Astrocyte of the hippocampus (primary cell): ENCODE measurements at places on chromosomes 16 and 17.

DNA sequence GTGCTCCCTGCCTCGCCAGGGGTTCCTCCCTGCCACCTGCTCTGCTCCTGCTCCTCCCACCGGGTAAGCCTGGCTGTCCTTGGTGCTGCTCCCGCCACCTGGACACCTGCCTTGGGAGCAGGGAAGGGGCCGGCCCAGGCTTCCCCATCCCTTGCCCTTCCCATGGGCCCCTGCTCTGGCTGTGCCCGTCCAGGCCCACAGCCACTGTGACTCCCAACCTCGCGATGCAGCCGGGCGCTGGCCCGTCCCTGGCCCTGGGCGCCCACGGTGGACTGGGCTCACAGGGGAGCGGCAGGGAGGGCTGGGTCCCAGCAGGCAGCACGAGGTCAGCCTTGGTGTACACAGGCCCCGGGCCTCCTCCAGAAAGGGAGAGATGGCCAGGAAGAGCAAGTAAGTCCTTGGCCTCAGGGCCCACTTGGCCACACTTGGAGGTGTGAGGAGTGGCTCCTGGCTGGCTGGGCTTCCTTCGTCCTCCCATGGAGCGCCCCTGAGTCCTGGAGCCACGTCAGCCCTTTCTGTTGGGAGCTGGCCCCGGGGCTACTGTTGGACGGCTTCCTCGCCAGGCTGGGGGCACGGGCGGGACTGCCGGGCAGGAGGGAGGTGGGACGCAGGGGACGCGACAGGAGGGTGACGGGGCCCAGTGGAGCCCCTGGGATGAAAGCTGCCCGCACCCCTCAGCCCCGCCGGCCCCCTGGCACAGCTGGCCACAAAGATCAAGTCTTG, 15.3 kb downstream of the ENGASE start:
- DNase-seq = no peak

DNA sequence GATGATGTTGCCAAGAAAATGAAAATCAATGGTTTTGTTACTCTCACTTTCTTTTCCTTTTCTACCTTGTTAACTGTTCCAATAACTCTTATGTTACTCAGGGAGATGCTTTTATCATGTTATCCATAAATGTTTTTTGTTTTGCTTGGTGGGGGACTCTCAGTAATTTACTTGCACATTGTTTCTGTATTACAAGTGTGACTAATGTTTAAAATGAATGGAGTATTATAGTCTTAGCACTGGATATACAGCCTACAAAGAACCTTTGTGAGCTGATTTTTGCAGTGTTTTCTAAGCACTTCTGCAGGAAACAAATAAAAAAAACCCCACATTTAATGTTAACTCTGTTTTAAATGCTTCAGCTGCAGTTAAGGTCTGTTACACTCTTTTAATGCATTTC, 12.1 kb downstream of the VMP1 start:
- DNase-seq = no peak

DNA sequence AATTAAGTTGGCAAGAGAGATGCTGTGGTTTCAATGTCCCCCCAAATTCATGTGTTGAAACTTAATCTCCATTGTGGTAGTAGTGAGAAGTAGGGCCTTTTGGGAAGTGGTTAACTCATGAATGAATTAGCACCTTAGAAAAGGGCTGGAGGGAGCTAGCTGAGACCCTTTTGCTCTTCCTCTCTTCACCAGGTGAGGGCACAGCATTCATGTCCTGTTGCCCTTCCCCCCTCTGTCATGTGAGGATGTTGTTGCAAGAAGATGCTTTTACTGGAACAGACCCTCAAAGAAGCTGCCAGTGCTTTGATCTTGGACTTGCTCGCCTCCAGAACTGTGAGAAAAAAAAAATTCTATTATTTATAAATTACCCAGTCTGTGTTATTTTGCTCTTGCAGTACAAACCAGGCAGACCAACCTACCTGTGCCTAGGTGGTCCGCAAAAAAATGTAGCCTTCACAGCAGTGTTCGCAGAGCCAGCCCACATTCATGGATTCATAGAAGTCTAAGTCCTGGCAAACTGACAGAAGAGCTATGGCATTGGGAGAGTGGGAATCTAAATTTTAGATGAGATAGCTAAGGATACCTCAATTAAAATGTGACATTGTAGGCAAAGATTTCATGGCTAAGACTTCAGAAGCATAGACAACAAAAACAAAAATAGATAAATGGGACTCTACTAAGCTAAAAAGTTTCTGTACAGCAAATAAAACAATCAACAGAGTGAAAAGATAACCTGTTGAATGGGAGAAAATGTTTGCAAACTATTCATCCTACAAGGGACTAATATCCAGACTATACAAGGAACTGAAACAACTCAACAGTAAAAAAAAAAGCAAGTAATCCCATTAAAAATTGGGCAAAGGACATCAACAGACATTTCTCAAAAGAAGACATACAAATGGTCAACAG, 32.0 kb upstream of the ABCA5 start:
- DNase-seq = peak; percentile 5

DNA sequence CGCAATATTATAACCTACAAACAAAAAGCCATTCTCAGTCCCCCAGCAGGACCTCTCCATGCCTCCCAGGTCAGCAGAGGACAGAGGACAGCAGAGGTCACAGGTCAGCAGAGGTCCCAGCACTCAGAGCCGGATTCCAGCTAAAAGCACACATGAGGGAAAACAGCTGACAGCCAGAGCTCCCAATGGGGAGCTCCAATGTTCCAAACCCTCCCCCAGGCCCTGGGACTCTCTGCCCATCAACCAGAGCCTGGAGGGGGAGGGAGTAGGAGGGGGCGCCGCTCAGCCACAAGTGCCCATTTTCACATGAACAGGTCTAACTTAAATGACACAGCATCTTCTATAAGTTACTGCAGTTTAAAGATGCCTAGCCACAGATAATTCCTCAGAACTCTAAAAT, 77.5 kb downstream of the ANKRD11 start:
- DNase-seq = no peak

DNA sequence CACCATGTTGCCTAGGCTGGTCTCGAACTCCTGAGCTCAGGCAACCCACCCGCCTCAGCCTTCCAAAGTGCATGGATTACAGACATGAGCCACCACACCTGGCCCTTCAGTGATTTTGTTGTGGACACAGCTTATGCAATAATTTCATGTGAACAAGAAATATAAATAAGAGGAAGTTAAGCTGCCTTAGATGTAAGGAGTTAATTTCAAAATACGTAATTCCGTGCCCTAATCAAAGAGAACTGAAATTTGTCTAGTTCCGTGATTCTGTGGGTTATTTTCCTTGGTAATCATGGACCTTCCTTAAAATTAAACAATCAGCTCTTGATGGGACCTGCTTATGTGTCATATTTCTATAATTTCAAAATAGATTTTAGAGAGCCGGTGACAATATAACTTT, 11.9 kb downstream of the TVP23A start:
- no peak for DNase-seq

DNA sequence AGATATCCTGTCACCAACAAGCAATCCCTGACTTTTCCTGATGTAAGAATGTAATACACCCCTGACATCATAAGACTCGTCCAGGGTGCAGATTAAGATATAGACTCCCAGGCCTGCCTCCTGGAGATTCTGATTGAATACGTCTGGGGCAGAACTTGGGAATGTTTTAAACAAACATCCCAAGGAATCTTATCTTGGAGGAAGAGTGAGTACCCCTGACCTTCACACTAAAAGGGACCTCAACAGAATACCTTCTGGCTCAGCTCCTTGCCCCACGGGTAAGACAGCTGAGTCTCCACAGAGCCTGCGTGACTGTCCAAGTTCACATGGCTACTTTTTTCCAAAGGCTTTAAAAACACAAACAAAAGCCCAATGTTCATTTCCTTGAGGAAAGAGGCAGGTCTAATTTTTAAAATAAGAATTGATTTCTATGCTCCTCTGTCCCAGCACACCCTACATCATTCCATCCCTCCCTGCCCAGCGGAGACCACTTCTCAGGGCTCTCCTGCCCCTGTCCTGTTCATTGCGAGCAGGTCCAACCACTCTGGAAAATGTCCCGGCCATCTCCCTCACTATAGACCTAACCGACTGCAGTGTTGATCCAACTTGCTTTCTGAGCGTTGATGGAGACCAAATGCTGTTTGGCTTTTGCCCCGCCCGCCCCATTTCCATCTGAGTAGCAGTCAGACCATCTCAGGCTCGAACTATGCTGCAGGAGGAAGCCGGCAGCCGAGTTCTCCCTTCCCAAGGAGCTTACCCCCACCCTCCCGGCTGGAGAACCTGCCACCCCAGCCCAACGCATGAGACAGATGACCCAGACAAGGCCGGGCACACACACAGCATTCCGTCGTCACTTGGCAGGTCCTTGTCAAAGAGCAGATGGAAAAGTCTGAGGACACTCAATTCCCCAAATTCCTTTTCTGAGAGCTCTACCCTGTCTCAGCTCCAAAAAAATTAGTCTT, 44.1 kb upstream of the MYH10 start:
- no peak for DNase-seq

DNA sequence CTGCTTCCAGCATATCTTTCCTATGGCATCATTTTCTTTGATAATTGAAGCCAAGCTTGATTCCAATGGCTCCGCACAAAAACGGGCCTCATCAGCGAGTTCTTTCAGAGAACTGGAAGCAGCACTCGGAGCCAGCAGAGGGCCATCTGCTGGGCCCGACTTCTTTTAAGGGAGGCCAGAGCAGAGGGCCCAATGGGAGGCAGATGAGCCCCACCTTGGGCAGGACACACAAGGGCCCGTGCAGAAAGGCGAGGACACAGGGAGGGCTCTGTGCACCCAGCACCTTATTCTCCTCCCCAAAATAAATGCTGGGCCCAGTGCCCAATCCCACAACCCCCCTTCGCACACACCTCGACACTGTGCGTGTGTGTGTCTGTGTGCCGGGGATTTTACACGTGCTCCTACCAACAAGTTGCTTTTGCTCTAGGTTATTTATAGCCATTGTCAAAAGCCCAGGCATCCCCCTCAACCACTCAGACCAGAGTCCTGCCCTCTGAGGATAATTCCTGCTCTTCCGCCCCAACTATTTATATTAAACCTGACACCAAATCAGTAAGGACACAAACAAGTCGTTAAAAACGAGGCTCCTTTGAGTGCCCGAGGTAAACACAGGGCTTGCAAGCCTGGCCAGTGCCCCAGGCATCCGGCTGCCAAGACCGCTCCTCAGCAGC, 6.8 kb downstream of the AXIN2 start:
- DNase-seq = peak; percentile 46

DNA sequence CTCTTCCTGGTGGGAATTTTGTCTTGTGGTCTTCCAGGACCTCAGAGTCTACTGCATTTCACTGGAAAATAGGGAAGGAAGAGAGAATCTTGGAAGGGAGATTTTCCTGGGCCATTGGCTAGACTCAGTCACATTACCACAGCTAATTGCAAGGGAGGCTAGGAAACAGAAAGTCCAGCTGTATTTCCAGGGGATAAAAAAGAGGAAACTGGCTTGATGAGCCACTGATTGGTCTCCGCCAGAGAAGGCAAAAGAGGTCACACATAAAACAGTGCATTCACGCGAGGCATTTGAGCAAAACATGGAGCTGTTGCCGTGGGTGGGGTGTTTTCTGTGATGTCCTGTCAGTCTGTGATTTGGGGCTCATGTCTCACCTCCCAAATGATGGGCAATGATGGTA, 345.3 kb downstream of the FOXL1 start:
- DNase-seq = no peak

DNA sequence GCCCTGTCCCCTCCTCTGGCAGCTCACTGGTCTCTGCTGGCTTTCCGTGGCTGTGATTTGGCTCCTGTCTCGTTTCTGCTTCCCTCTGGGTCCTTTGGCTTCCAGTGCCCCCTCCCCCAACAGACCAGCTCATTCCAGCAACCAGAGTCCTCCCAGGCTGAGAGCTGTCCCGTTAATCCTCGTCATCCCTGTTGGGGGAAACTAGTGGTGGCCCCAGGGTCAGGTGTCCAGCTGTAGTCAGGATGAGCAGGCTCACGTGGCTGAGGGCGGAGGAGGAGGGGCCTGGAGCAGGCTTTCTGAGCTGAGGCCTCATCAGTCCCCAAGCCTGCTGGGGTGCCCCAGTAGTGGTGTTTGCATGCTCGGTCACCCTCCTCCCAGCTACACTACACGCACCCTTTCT, 10.7 kb upstream of the CBX4 start:
- no peak for DNase-seq

DNA sequence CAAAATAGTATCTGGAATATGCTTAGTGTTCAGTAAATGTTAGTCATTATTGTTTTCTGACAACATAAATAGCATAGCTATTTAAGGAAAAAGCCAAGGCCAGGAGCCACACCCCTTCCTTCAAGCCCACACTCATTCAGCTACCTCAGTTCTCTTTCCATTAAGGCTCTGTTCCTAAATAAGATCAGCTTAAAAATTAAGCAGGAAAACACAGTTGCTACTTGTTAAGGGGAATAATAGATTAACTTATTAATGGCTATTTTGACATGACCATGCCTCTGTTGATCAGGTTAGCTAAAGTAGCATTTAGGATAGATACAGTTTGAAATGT, 158.1 kb downstream of the CHD9 start:
- no peak for DNase-seq

- DNase-seq = no peak
Measured at GRCh38 chr17:3762922-3763776, 37.8 kb downstream of the ITGAE start.

DNA sequence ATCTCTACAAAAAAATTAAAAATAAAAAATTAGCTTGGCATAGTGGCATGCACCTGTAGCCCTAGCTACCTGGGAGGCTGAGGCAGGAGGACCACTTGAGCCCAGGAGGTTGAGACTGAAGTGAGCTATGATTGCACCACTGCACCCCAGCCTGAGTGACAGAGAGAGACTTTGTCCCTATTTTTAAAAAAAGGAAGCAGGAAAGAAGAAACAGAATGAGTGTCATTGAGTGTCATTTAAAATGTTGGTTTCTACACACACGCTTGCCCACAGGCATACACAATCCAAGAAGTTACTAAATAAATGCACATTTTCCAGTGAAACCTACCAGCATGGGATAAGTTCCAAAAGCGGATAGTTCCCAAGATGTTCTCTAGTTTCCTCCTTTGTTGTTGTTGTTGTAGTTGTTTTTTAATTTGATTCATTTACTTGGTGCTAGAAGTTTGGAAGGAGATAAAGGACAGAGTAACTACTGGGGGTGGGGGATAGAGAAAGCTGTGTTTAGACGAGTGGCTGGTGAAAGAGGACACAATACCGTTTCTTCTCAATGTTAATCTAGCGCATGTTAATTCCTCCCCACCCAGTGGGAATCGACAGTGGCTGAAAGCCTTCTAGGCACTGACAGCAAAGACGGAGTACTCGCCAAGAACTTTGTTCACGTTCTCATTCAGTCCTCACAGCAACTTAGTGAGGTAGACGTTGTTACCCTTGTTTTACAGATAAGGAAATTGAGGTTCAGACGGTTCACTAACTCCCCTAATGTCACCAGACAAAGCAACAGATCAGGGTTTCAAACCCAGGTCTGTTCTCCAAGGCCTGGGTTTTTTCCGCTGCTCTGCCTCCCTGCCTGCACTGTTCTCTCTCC, 17.3 kb downstream of the MRPS23 start:
- no peak for DNase-seq

- DNase-seq = no peak
Measured at GRCh38 chr16:3246876-3247275, 9.6 kb downstream of the MEFV start.

GRCh38 chr17:67862614-67863217, 37.4 kb downstream of the BPTF start:
- DNase-seq = no peak

GRCh38 chr17:47990962-47991731, 20.2 kb downstream of the CDK5RAP3 start:
- no peak for DNase-seq

- DNase-seq = peak; percentile 83
Measured at GRCh38 chr16:67013823-67014633, 14.9 kb upstream of the CBFB start.

- DNase-seq = peak; percentile 84
Measured at GRCh38 chr16:87608400-87608985, 6.2 kb downstream of the JPH3 start.

- peak; percentile 42 for DNase-seq
Measured at GRCh38 chr16:68676113-68676860, 31.2 kb downstream of the CDH3 start.

GRCh38 chr16:14539631-14540030, 90.4 kb downstream of the PARN start:
- peak; percentile 49 for DNase-seq
